ENCODE measurements at places on chromosomes 7 and 10.

DNA sequence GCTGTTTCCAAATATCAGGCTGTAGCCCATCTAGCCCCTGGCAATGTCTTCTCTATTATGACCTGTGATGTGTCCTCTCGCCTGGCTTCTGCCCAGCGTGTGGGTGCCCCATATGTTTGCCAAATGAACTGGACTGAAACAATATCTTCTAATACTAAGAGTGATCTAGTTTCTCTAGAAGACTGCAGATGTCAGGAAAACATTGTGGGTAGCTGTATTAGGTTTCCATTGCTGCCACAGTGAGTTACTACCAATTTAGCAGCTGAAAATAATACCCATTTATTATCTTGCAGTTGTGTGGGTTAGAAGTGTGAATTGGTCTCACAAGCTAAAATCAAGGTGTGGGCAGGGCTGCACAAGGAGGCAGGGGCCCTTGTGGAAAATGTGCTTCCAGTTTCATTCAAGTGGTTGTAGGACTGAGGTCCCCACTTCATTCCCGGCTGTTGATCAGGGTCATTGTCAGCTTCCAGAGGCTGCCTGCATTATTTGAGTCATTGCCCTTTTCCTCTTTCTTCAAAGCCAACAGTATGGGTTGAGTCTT is 202.8 kb upstream of the BMPER start:
- no peak for DNase-seq

GRCh38 chr10:63206997-63207811 is 74.1 kb downstream of the NRBF2 start:
- peak; percentile 67 for DNase-seq

DNA sequence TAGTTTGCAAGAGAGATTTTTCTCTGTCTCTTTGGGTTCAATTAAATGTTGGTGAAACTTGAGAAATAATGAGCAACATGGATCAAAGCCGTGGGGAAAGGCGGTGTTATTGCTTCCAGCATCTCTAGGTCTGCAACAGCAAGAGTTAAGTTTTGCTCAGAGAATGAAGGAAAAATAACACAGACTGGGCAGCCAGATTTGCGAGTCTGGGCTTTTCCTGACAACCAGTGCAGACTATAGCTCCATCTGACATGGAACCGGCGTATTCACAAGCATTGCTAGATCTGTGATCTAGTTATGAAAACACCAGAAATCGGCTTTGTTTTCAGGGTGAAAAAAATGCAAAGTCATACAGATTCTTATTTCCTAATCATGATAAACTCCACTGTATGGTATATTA is 110.4 kb downstream of the CAMK1D start:
- no peak for DNase-seq

DNA sequence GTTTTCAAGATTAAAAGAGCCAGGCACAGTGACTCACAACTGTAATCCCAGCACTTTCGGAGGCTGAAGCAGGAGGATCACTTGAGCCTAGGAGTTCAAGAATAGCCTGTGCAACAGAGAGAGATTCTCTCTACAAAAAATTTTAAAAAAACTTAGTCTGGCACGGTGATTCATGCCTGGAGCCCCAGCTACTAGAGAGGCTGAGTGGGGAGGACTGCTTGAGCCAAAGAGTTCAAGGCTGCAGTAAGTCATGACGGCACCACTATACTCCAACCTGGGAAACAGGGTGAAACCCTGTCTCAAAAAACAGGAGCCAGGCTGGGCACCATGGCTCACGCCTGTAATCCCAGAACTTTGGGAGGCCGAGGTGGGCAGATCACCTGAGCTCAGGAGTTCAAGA is 86.6 kb upstream of the KCTD7 start:
- no peak for DNase-seq

GRCh38 chr10:93995598-93996271 is 2.0 kb downstream of the PLCE1 start:
- DNase-seq: no peak

GRCh38 chr10:6920072-6921019 is 340.3 kb upstream of the PRKCQ start:
- DNase-seq: peak; percentile 89

DNA sequence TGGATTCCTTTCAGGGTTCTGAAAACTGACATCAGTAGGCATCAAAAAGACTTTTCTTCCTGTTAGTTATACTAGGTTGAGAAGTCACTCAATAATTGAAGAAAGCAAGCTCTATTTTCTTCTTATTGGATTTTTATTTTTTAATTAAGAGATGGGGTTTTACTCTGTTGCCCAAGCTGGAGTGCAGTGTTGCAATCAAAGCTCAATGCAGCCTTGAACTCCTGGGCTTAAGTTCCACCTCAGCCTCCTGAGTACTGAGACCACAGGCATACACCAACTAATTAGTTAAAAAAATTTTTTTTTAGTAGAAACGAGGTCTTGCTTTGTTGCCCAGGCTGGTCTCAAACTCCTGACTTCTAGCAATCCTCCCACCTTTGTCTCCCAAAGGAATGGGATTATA is 28.0 kb downstream of the PIP4K2A start:
- no peak for DNase-seq

GRCh38 chr7:33711231-33712019 is 193.9 kb upstream of the BMPER start:
- no peak for DNase-seq

GRCh38 chr10:123042708-123043408 is 34.1 kb downstream of the ACADSB start:
- no peak for DNase-seq

DNA sequence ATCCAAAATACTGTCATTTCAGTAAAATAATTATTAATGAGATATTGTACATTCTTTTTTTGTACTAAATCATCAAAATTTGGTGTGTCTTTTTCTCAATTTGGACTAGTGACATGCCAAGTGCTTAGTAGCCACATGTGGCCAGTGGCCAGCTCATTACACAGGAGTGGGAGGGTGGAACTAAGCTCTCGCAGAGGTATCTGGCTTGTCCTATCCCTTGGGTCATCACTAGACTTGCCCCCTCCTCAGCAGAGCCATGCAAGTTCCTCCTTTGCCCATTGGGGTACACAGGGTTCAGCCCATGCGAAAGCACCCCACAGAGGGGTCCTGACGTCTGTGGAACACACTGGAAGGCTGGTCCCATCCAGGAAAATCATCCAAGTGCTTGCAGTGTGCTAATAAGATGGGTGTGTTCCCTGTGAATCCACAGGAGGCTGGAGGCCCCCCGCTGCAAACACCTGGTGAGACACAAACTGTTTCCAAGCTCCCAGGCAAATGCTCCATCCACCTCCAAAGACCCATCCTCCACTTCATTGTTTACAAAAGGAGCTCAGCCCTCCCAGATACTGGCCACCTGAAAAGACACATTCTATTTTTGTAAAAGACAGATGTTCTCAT is 1.3 kb downstream of the ARHGAP22 start:
- no peak for DNase-seq

- DNase-seq: peak; percentile 54
These were observed 10.8 kb downstream of the KLF6 start for GRCh38 chr10:3774018-3774813.

- no peak for DNase-seq
These were observed 308.6 kb upstream of the FZD8 start for GRCh38 chr10:35950701-35951100.

DNA sequence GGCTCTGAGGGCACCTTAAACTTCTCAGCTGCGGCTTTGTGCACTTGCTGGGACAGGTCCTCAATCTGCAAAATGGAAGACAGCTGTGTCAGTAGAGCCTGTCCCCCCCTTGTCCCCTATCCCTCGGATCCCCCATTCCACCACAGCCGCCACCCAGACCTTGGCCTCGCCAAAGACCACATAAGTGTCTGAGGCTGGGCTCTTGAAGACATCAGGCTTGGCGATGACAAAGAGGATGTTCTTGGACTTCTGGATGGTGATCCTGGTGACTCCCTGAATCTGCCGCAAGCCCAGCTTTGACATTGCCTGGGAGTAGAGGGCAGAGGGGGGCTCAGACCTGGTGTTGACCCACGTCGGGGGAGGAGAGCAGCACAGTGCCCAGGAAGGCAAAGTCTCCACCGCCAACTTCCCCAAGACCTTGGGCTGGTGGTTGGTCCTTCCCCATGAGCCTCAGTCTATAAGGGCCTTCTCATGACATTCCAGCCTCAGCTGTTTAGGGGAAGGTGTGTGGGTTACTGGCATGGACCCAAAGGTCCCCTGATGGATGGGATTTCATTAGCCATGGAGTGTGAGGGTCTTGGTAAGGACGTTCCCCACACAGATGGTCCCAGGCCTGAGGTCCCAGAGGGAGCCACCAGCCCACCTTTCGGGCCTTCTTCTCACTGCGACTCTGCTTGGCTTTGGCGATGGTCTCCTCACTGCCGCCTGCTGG is 7.7 kb downstream of the NACAD start:
- DNase-seq: no peak

GRCh38 chr7:292826-293225 is 2.9 kb downstream of the FOXL3 start:
- DNase-seq: no peak

DNA sequence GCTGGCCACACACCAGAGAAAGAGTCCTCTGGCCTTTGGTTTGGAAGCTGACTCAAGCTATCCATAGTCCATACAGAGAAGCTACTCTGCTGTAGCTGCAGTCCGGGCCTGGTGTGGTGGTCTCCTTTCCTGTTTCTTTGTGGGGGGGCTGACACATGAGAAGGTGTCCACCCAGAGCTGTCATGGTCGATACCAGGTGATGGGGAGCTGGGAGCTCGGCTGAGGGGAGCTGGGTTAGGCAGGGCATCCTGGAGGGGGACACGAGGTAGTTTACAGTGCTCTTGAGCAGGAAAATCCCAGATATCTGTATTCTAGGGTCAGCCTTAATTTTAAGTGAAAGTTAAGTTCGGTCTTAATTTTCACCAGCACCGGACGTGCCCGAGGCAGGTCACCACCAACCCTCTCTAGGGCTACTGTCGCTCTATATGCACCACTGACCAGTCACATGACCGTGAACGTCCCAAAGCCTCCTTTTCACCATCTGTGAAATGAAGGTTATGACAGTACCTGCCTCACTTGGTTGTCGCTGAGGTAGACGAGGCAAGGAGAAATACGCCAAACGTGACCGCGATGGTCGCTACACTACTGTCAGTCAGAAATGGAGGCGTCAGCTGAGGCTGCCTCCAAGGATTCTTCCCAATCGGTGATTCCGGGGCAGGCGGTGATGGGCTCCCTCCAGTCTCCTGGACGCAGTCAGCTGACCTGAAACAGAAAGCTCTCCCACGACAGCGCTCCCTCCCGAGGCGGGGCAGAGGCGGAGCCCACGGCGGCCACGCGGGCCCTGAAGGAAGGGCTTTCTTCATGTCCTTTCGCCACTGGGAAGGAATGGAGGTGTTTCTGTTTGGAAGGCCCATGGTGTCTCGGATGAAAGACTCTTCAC is 69.4 kb upstream of the SHH start:
- no peak for DNase-seq

DNA sequence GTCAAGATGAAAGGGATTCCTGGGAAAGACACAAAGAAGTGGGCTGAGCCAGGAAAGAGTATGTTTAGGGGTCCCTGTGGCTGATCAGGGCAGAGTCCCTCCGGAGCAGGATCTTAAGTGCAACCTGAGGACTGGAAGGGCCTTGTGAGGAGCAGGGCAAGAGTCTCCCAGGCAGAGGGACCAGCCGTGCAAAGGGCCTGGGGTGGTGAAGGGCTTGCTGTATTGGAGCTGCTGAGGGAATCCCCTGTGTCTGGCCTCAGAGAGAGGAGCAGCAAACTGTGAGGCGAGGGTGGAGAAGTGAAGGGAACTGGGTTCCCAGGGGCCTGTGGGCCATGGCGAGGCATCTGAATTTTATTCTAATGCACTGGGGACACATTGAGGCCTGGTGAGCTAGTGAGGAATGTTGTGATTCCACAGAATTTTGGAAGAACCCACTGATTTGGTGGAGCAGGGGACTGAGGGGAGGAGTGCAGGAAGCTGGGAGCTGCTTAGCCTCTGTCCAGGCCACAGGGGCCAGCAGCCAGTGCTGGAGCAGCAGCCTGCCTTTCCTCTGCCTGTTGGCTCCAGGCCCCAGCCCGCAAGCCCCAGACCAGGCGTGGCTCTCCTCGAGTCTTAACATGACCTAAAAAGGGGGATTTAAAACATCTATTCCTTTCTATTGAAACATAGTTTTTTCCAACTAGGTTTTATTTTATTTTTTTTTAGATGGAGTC is 138.4 kb upstream of the IGFBP3 start:
- no peak for DNase-seq

- peak; percentile 43 for DNase-seq
These were observed 181.2 kb upstream of the AGR3 start for GRCh38 chr7:17063045-17063383.

DNA sequence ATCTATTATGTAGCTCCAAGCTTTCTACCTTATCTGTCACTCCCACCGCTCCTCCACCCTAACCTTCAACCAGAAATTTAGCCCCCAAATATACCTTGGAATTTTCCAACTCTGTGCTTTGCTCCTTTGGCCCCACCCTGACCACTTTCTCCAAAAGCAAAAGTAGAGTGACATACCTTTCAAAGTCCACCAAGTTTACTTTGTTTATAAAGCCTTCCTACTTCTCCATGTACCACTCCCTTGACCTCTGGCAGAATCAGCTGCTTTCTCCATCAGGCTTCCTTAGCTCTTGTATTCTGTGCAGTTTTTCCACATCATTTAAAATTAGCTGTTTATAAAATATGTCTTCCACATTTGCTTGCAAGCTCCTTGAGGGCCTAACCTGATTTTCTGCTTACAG is 40.9 kb upstream of the RSBN1L start:
- DNase-seq: no peak

DNA sequence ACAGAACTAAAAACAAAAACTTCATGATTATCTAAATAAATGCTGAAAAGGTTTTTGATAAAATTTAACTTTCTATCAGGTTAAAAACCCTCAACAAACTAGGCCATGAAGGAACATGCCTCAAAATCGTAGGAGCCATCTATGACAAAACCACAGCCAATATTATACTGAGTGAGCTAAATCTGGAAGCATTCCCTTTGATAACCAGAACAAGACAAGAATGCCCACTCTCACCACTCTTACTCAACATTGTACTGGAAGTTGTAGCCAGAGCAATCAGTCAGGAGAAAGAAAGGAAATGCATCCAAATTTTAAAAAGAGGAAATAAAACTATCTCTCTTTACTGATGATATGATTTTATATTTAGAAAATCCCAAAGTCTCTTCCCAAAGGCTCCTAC is 228.7 kb downstream of the CHRM2 start:
- no peak for DNase-seq

- no peak for DNase-seq
These were observed 618.9 kb downstream of the CALN1 start for GRCh38 chr7:71793251-71793650.

- peak; percentile 7 for DNase-seq
These were observed 227.4 kb downstream of the GRID1 start for GRCh38 chr10:86139066-86139657.

DNA sequence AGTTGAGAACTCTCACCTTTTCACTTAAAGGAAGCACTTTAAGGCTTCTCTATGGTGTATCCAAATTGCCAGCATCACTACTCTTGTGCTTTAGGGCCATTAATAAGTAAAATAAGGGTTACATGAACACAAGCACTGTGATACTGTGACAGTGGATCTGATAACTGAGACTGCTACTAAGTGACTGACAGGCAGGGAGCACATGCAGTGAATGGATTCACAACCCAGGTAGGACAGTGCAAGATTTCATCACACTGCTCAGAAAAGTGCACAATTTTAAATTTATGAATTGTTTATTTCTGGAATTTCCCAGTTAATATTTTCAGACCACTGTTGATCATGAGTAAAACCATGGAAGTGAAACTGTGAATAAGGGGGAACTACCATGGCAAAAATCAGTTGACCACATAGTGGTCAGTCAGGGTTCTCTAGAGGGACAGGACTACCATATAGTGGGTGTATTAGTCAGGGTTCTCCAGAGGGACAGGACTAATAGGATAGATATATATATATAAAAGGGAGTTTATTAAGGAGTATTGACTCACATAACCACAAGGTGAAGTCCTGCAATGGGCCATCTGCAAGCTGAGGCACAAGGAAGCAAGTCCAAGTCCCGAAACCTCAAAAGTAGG is 20.9 kb upstream of the CYP51A1 start:
- DNase-seq: peak; percentile 68

GRCh38 chr10:70254778-70255328 is 21.6 kb upstream of the PPA1 start:
- no peak for DNase-seq

Measured in inflammatory macrophage treated with lipopolysaccharide for 4 hours (primary cell).